ENCODE measurements at places on chromosomes 11 and 22. TPM values are rescaled to one million over a fixed set of nuclear protein-coding genes. Genes with fewer than 3 reads are reported as not detected.

Gene MPZL2
- total RNA-seq = 22.4 TPM

GRCh38 chr11:93718057-93718563 is 23.2 kb downstream of the TAF1D start:
- DNase-seq = no peak

DNA sequence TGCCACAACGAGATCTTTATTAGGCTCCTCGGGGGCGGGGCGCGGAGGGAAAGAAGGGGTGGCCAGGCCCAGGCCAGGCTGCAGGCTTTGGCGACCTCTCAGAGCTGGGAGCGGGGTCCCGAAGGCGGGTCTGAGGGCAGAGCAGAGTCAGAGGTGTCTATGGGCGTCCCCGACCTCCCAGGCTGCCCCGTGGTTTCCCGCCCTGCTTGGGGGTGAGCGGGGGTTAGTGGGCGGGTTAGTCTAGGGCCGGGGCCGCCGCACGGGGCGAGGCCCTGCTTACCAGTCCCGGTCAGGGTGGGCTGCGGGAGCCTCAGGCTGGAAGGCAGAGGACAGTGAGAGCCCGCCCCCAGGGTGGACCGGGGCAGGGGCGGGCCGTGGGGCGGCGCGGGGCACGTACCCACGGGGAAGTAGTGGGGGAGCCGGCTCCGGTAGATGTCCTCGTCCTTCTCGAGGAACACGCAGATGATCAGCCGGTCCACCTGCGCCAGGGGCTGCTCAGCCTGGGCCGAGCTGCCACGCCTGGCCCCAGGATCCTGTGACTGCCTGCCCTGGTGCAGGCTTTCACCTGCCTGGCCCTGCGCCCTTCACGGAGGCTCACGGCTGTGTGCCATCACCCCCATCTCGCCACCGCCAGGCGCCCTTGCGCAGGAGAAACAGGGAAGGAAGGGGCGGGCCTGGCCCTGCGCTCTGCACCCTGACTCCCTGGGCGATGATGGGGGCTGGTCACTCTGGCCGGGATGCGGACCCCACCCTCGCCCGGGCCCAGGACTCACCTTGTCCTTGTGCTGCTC is 12.5 kb downstream of the OTUB1 start:
- no peak for DNase-seq

GRCh38 chr11:71214553-71215424 is 37.6 kb downstream of the SHANK2 start:
- DNase-seq = no peak

- DNase-seq = no peak
Measured at GRCh38 chr22:46070803-46071450, 79.4 kb upstream of the PPARA start.

- no peak for DNase-seq
Measured at GRCh38 chr11:291281-292210, 2.6 kb downstream of the PGGHG start.

DNA sequence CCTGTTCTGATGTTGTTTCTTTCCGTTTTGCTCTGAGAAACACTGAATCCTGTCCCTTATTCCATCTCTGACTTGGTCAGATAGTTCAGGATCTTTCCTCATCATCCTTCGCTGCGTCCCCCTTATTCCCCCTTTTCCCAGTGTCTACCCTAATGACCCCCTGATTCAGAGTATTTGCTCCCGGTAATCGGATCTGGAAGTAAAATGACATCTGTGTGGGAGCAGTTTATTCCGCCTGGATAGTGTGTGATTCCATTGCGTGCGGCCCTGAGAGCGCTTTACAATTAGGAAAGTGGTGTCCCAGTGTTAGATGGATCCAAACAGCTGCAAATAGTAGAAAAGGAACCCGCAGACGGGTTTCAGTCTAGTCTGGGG is 606 bp downstream of the DRG1 start:
- DNase-seq = no peak

All from progenitor cell of endocrine pancreas (in vitro differentiated cells).